ENCODE measurements at places on chromosomes 3 and 15.
A peak's percentile ranks its signal among the peaks of the same experiment; 100 is the strongest.

DNA sequence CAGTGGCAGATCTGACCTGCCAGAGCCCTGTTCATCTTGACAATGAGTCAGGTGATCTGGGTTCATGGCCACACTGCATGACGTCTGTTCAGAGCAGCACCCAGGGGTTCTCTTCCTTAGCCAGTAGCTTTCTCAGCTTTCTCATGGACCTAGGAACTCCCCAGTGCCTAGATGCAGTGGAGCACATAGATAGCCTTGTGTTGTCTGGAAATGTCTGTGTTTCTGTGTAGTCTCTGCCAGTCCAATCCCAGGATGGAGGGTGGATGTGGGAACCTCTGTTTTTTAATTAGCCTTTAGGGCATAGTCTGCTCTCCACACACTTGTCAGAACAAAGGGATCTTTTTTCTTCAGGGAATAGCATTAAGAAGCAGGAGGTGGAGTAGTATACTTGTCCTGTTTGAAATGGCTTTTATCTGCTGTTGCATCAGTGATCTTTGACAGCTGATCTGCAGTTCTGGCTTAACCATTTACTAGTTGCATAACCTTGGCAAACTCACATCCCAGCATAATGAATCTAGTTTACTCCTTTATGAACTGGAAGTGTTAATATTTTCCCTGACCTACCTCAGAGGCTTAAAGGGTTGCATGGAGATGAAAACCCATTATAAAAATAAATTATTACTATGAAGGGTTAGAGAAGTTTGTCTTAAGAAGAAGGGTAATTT lies 16.1 kb upstream of the CACNA1D start:
- DNase-seq = no peak

DNA sequence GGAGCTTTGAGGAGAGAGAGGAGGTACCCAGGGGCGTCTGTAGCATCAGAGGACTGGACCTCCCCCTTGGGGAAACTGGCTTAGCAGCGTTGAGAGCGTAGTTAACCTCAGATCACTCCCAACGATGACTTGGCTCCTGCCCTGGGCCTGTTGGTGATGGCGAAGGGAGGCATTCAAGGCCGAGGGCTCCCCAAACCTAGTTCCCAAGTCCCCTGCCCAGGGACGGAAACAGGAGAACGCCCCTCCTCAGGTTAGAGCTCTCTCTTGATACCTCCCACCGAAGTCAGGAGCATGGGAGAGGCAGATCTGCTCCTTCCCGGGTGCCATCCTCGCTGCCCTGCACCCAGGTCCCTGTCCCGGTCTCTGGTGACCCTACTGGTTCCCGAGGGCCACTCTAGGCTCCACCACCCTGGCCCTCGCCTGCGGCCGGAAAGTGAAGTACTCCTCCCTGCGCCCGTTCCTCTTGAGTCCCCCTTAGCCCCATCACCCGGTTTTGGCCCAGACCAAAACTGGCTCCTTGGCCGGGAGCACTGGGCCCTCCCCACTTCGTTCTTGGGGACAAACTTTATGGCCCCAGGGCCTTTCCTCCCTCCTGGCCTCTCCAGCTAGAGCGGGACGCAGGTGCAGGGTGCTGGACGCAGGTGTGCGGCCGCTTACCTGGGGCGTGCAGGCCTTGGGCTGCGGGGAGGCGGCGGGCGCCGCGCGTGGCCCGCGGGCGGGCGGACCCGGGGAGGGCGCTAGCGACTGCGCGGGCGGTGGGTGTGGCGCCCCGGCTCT lies 2.6 kb upstream of the SKOR1 start:
- DNase-seq = no peak

DNA sequence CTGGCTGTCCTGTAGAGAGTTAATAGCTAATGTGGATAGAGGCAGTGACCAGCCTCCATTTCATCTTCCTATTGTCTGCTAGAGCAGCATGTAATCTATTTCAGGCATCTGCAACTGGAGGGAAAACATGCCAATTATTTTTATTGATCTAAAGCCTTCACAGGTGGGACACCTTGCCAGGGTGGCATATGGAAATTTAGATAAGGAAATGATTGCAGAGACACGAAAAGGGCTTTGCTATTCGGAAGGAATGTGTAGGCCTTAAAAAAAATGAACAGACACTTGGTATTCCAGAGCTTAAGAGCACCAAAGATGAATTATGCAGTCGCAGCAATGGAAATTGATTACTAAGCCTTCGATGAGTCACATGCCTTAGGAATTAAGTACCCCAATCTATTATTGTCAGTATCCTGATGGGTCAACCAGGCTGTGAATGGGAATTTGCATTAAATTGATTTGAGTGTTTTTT lies 454.7 kb downstream of the SQOR start:
- DNase-seq = no peak

- DNase-seq = peak; percentile 62
These were observed 263.4 kb upstream of the TLE3 start for GRCh38 chr15:70361106-70361505.

DNA sequence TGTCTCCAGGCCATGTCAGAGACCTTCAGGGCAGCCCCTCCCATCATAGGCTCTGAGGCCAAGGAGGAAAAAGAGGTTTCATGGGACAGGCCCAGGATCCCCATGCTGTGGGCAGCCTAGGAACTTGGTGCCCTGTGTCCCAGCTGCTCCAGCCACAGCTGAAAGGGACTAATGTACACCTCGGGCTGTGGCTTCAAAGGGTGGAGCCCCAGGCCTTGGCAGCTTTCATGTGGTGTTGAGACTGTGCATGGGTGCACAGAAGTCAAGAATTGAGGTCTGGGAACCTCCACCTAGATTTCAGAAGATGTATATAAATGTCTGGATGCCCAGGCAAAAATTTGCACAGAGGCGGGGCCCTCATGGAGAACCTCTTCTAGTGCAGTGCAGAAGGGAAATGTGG lies 6.6 kb upstream of the SSR3 start:
- DNase-seq = no peak

DNA sequence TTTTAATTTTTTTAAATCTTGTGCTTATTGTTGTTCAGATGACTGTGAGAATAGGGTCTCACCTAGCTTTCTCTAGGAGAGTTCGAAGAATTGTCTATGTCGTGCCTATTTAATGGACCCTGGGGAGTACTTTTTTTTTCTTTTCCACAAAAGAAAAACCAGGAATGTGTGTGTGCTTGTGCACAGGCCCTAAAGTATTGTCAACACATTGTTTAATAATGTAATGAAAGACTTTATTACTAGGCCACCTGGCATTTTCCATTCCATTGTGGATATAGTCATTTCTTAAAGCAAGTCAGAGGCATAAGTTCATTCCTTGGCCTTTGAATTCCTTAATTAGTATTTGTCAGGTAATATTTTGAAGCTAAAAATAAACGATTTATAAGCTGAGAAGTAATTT lies 135.9 kb downstream of the KLHL25 start:
- DNase-seq = no peak

- DNase-seq = no peak
These were observed 29.4 kb downstream of the NBEAL2 start for GRCh38 chr3:47008851-47009224.
